Hair follicle dermal papilla cell (primary cell): ENCODE measurements at places on chromosomes 4 and X. TPM values are rescaled to one million over a fixed set of nuclear protein-coding genes. Genes with fewer than 3 reads are reported as not detected.

Gene HS3ST1
- 0.12 and 0.16 TPM in 2 replicates for total RNA-seq

Gene NSUN7
- 0.73 and 1.5 TPM in 2 replicates for total RNA-seq

Gene KIAA1210
- 0.12 and 0.16 TPM in 2 replicates for total RNA-seq

Gene NLGN4X
- total RNA-seq: 0.24 and 1.9 TPM in 2 replicates

Gene PSAPL1
- total RNA-seq: not detected in 2 replicates

Gene AMBN
- not detected in 2 replicates for total RNA-seq

Gene PDGFRA
- total RNA-seq: 519 and 737 TPM in 2 replicates

Gene LRAT
- total RNA-seq: 0.12 TPM in 1 of 2 replicates, not detected in the other

Gene FAM236B
- total RNA-seq: not detected in 2 replicates

Gene CNKSR2
- total RNA-seq: 4.3 and 6.2 TPM in 2 replicates

Gene XK
- total RNA-seq: under 0.01 TPM in 2 replicates

Gene COL4A5
- 7.0 and 7.8 TPM in 2 replicates for total RNA-seq

Gene AIMP1
- total RNA-seq: 33.1 and 49.4 TPM in 2 replicates

Gene TMSB15C
- total RNA-seq: 1.9 and 2.9 TPM in 2 replicates

Gene HSPA4L
- 4.3 and 4.9 TPM in 2 replicates for total RNA-seq

Gene JAKMIP1
- total RNA-seq: not detected in 2 replicates

Gene CXCL10
- total RNA-seq: 0.16 and 0.36 TPM in 2 replicates

Gene NLRP2B
- not detected in 2 replicates for total RNA-seq

Gene DMRTC1B
- not detected in 2 replicates for total RNA-seq

Gene ZNF718
- 4.3 and 8.3 TPM in 2 replicates for total RNA-seq

Gene MAGEA10
- total RNA-seq: not detected in 2 replicates

Gene SPATA18
- 25.2 and 27.3 TPM in 2 replicates for total RNA-seq

Gene CD40LG
- not detected in 2 replicates for total RNA-seq

Gene FAM47E
- 0.36 and 0.97 TPM in 2 replicates for total RNA-seq

Gene LGI2
- total RNA-seq: not detected in 2 replicates

Gene CORIN
- total RNA-seq: 1.1 and 6.8 TPM in 2 replicates

Gene ZNF711
- total RNA-seq: 1.1 and 1.9 TPM in 2 replicates

Gene TLR1
- 1.1 and 1.5 TPM in 2 replicates for total RNA-seq

Gene DCAF8L2
- total RNA-seq: not detected in 2 replicates

Gene IL9R
- not detected in 2 replicates for total RNA-seq

Gene BCORL1
- total RNA-seq: 1.9 and 2.3 TPM in 2 replicates

Gene MAGEE2
- total RNA-seq: not detected in 2 replicates

Gene SHOX
- total RNA-seq: not detected in 2 replicates

Gene ITIH6
- not detected in 2 replicates for total RNA-seq

Gene ELF2
- total RNA-seq: 42.7 and 56.8 TPM in 2 replicates

Gene MAGEA2B
- total RNA-seq: not detected in 2 replicates

Gene AMTN
- total RNA-seq: not detected in 2 replicates

Gene UPF3B
- total RNA-seq: 0.61 and 0.97 TPM in 2 replicates

Gene TMPRSS11B
- total RNA-seq: not detected in 2 replicates

Gene MAGEB17
- total RNA-seq: 0.32 TPM in 1 of 2 replicates, not detected in the other

Gene TLR10
- not detected in 2 replicates for total RNA-seq

Gene IL21
- not detected in 2 replicates for total RNA-seq

Gene BANK1
- 1.7 and 3.1 TPM in 2 replicates for total RNA-seq

Gene TCEAL8
- 78.7 and 103 TPM in 2 replicates for total RNA-seq

Gene CCDC110
- total RNA-seq: 0.65 TPM in 1 of 2 replicates, not detected in the other

Gene ATP6AP2
- 102 and 116 TPM in 2 replicates for total RNA-seq

Gene NSG1
- total RNA-seq: 0.16 and 0.73 TPM in 2 replicates
